ENCODE measurements at places on chromosomes 3 and 15.

- no peak for DNase-seq
Observed at GRCh38 chr3:27216955-27217552, 152.1 kb downstream of the NEK10 start.

DNA sequence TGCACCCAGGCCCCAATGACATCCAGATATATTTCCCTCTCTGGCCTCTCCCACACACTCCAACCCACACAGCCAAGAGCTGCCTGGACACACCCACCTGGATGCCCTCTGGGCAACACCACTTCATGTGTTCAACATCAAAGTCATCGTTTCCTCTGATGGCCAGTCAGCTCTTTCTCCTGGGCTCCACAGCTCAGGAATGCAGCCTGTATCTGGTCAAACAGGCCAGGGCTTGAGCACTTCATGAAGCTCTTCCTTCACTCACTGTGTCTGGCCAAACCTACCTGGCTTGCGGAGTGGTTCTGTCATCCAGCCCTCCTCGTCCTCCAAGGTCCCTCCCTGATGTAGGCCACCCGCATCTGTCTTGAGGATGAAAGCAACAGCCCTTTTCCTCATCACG lies 35.8 kb upstream of the SLC6A11 start:
- no peak for DNase-seq

- no peak for DNase-seq
Observed at GRCh38 chr3:56748663-56749231, 53.0 kb downstream of the ARHGEF3 start.

- no peak for DNase-seq
Observed at GRCh38 chr3:16216373-16216935, 42.0 kb downstream of the GALNT15 start.

DNA sequence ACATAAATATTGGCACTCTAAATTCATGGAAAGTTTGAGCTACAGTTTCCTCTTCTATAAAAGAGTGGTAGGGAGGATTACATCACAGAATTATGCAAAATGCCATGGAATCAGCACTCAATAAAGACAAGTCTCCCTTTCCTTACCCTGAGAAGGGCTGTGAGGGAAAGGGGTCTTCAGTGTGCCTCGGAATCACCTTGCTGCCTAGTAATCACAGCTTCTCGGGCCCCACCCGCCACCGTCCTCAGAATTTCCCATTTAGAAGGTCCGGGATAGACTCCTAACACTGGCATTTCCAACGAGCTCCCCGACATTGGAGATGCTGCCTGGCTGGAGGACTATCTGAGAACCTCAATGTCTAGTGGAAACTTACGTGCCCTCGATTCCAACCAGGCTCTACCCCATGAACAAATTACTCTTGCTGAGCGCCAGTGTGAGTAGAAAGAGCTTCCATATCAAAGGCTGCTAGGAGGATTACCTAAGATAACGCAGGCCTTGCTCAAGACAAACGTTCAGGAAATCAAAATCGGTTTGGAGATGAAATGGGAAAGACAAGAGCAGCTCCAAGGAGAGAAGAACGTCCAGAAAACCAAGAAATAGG lies 92.1 kb upstream of the CHD2 start:
- DNase-seq, result no peak

Measured in activated CD8-positive, alpha-beta memory T cell treated with anti-CD3 and anti-CD28 coated beads for 1 hour (primary cell).